ENCODE measurements at places on chromosomes 3 and 15. TPM values are rescaled to one million over a fixed set of nuclear protein-coding genes. Genes with fewer than 3 reads are reported as not detected.

DNA sequence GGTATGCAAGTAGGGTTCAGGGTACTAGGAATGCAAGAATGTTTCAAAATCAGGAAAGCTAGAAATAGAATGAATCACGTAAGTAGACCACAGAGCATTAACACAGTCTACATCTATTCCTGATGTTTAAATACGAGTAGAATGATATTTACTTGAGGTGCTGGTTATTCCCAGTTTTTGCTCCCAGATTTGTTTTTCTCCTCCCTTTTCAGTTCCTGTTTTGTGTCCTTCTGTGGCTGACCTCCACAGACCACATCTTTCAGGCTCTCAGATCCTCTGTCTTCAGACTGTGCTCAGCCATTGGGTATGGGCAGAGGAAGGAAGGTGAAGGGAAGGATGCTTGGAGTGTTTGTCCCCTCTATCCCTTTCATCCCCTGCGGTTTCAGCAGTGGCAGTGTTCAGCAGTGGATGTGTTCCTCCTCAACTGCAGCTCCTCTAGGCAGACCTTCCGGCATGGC, 276.6 kb downstream of the ZNF621 start:
- H3K27ac ChIP-seq = no peak overlapping the region
- H3K4me3 ChIP-seq = no peak overlapping the region
- no peaks in the 10 kb centered on the region for H3K4me1 ChIP-seq

GRCh38 chr3:15812183-15812582, 14.4 kb upstream of the ANKRD28 start:
- H3K36me3 ChIP-seq = peaks cover 13% of the 10 kb centered on the region
- H3K27ac ChIP-seq = peak overlapping the region; percentile 68
- no peak overlapping the region for H3K4me3 ChIP-seq
- no peak for DNase-seq
- peaks cover 57% of the 10 kb centered on the region for H3K4me1 ChIP-seq
- no peaks in the 10 kb centered on the region for H3K27me3 ChIP-seq

DNA sequence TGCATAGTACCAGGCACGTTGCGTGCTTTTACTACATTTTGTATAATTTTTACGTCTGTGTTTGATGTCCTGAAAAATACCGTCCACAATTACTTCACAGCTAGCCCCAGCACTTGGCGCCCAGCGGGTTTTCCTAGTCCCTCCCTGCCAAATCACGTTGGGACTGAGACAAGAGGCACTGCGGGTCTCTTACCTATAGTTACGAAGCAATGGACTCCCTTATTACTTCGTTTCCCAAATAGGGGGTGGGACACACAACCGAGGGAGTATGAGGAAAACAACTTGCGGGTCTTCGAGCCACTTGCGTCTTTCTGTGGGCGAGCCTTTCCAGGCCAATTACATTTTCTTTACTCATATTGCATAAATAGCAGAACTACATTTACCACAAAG, 620 bp upstream of the CMSS1 start:
- peaks cover 5% of the 10 kb centered on the region for H3K27me3 ChIP-seq
- peak overlapping the region; percentile 100 for H3K4me3 ChIP-seq
- DNase-seq = no peak

DNA sequence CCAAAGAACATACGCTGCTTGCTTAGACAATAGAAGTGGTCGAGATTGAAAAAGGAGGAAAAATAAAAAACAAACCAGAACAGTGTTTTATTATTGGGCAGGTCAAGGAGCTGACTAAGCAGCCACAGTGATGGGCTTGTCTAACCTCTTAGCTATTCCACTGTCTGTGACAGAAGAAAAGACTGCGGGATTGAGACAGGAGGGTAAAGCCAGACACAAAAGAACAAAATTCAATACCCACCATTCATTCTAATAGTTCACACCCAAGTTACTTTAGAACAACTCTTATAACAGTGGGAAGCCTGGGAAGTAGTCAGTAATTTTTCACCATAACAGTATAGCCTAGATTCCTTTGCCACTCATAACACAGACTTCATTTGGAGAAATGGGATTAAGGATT, 435.4 kb downstream of the MFSD1 start:
- H3K27ac ChIP-seq = no peak overlapping the region
- DNase-seq = no peak
- H3K27me3 ChIP-seq = no peaks in the 10 kb centered on the region
- H3K36me3 ChIP-seq = no peaks in the 10 kb centered on the region

GRCh38 chr3:23159929-23160328, 43.2 kb upstream of the UBE2E2 start:
- no peak for DNase-seq
- no peak overlapping the region for H3K27ac ChIP-seq
- no peaks in the 10 kb centered on the region for H3K27me3 ChIP-seq
- no peaks in the 10 kb centered on the region for H3K4me1 ChIP-seq
- no peaks in the 10 kb centered on the region for H3K36me3 ChIP-seq

DNA sequence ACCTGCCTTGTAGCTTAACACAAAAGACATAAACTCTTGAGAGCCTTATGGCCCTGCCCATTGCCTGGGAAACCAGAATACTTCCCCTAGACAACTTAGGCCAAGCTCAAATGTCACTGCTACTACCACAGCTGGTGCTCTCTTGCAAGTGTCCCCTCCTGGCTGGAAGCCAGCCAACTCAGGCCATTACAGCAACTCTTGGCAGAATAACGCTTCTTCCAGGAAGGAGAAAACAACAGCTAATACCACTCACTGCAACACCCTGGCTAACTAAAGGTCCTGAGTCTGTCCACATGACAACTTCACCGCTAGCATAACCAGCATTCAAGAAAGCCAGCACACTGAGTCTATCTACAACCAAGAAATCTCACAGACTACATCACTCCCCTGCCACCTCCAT, 5.1 kb upstream of the B4GALT4 start:
- H3K27ac ChIP-seq = no peak overlapping the region
- no peak overlapping the region for H3K4me3 ChIP-seq
- peaks cover 7% of the 10 kb centered on the region for H3K4me1 ChIP-seq
- H3K27me3 ChIP-seq = peaks cover 21% of the 10 kb centered on the region

- peaks cover 24% of the 10 kb centered on the region for H3K27me3 ChIP-seq
- H3K27ac ChIP-seq = no peak overlapping the region
- peaks cover 2% of the 10 kb centered on the region for H3K4me1 ChIP-seq
- peak; percentile 21 for DNase-seq
Measured at GRCh38 chr3:184465883-184466412, 86.1 kb downstream of the CHRD start.

GRCh38 chr3:5489536-5489935, 302.0 kb downstream of the EDEM1 start:
- DNase-seq = no peak
- no peaks in the 10 kb centered on the region for H3K4me1 ChIP-seq
- H3K27me3 ChIP-seq = no peaks in the 10 kb centered on the region
- H3K27ac ChIP-seq = no peak overlapping the region

DNA sequence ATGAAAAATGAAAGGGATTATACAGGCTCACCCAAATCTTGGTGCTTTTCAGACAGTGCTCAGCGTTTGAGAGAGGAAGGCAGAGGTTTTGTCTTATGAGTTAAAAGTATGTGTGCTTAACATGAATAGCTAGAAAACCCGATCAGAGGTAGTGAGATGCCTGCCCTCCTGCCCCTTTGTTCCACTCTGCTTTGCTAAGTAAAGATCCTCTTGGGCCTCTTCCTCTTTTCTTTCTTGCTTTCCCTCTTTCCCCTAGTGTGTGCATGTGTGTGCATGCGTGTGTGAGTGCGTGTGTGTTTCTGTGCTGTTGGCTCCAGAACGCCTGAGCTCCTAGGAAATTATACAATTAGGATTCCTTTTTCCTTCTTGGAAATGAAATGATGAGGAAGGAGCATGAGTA, 261.3 kb upstream of the NR2E3 start:
- H3K27me3 ChIP-seq = peaks cover 18% of the 10 kb centered on the region
- no peaks in the 10 kb centered on the region for H3K4me1 ChIP-seq
- no peak overlapping the region for H3K4me3 ChIP-seq
- DNase-seq = no peak

- H3K4me1 ChIP-seq = no peaks in the 10 kb centered on the region
- no peak overlapping the region for H3K27ac ChIP-seq
- H3K36me3 ChIP-seq = no peaks in the 10 kb centered on the region
- no peak for DNase-seq
- no peak overlapping the region for H3K4me3 ChIP-seq
Measured at GRCh38 chr15:43913026-43913780, 86.4 kb downstream of the WDR76 start.

DNA sequence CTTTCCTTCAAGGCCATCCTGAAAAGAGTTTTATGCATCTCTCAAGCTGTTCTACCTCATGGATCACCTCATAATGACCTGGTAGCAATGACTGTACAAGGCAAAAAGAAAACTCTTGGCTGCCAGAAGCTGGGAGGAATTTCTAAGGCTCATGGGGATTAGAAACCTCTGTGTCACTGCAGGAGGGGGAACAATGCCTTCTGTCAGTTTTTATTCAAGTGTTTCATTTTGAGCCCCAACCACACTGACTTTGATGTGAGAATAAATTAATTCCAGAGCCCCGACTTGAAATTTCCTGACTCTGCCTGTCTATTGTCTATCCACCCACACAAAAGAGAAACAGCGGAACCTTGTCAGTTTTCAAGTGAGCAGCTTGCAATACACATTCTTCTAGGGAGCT, 58.7 kb upstream of the MRPL3 start:
- H3K27ac ChIP-seq = no peak overlapping the region
- H3K4me3 ChIP-seq = no peak overlapping the region
- H3K36me3 ChIP-seq = no peaks in the 10 kb centered on the region
- H3K27me3 ChIP-seq = peaks cover 76% of the 10 kb centered on the region
- H3K4me1 ChIP-seq = no peaks in the 10 kb centered on the region
- no peak for DNase-seq

GRCh38 chr15:89058876-89059405, 29.3 kb upstream of the ABHD2 start:
- no peak overlapping the region for H3K27ac ChIP-seq
- DNase-seq = no peak
- peaks cover 5% of the 10 kb centered on the region for H3K4me1 ChIP-seq
- H3K36me3 ChIP-seq = no peaks in the 10 kb centered on the region

Gene SERINC4
- total RNA-seq = 0.20 TPM

Gene SOX14
- total RNA-seq = not detected

Gene ZBBX
- total RNA-seq = not detected

Gene CHAC1
- 13.0 TPM for total RNA-seq

Gene NOX5
- not detected for total RNA-seq
